ENCODE measurements at places on chromosomes 1 and 21. TPM values are rescaled to one million over a fixed set of nuclear protein-coding genes. Genes with fewer than 3 reads are reported as not detected.

- no peak for DNase-seq
These were observed 106.8 kb downstream of the NTNG1 start for GRCh38 chr1:107247679-107248078.

The SELP gene
- 1.2 TPM for total RNA-seq

The SH2D2A gene
- 0.71 TPM for total RNA-seq

DNA sequence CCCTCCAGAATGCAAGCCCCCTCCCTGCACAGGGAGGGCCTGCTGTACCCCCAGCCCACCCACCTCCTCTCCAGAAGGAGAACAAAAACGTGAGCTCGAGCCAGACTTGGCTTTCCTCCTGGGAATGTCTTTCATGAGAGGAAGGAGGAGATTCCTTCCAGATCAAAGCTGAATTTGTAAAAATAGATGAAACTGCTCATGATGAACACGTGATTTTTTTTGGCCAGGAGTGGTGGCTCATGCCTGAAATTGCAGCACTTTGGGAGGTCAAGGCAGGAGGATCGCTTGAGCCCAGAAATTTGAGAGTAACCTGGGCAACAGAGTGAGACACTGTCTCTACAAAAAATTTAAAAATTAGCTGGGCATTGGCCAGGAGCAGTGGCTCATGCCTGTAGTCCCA is 21.8 kb downstream of the GPR157 start:
- DNase-seq: peak; percentile 30

The NES gene
- 590 TPM for total RNA-seq

DNA sequence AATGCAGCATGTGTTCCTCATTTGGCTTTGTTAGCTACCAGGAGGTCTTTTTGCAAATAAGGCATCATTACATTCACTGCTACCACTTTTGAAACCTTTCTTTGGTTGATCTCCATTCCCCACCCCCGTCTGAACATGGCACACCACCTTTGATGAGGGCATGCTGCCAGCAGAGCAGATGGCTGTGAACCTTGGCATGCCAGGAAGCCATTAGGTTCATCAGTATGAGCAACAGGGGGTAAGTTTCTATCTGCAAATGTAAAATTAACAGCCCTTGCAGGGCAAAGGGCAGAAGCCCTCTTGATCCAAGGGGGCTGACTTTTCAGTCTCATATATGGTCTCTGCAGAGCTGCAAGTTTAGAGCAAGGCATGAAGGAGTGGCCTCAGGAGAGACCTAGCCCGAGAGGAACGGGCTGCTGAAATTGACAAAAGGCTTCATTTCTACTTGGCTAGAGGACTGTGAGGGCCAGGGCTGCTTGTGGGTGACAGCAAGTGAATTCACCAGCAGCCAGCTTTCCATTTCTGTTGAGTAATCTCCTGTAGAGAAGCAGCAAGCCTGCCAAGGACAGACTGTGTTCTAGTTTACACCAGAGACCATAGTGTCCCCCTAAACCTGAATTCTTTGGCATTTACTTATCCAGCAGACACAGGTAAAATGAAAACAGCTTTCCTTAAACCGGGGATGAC is 127.9 kb downstream of the ZNF326 start:
- DNase-seq: no peak

The SAMD13 gene
- total RNA-seq: 9.1 TPM

All from muscle of leg (tissue), 16 donors.